ENCODE measurements at places on chromosomes 3 and 15.

- no peak for DNase-seq
Observed at GRCh38 chr15:42289166-42289565, 15.9 kb upstream of the TMEM87A start.

- DNase-seq = no peak
Observed at GRCh38 chr3:71050166-71050537, 533.4 kb downstream of the FOXP1 start.

- DNase-seq = no peak
Observed at GRCh38 chr15:36344887-36345286, 234.5 kb upstream of the CDIN1 start.

GRCh38 chr15:101057841-101058407 is 138.8 kb downstream of the LRRK1 start:
- DNase-seq = no peak

DNA sequence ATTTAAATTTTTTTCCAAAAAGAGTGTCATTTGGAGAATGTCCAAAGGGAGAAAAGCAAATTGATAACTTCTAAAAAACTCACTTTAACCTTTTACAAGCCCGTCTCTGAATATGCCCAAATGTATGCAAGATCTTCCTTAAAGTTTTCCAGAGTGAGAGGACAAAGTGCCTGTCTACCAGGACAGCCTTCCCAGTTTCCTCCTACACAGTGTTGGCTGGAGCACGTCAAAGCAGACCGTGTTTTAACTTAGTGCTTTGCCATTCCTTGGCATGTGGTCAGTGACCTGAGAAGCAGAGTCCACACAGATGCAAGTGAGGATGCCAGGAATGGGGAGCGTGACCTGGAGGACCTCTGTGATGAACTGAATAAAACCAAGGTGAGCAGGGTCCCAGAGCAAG is 245.7 kb downstream of the FAM43A start:
- no peak for DNase-seq

DNA sequence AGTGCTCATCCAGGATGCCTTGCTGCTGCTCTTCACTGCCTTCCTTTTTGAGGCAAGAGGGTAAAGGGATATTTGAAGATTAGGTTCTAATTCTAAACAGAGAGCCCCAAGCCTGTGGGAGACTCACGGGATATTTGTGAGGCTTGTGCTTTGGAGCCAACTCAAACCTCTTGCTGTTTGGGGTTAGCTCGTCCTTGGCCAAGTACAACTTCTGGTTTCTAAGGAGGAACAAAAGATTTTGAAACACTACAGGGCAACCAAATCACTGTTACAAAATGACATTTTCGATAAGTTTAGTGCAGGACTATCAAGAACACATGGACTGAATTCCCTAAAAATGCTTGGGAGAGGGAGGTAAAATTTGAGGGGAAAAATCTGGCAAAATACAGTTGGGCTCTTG is 190.2 kb downstream of the RORA start:
- no peak for DNase-seq

GRCh38 chr3:116912116-116912515 is 202.5 kb downstream of the TUSC7 start:
- no peak for DNase-seq

- no peak for DNase-seq
Observed at GRCh38 chr3:16824081-16824696, 60.6 kb upstream of the PLCL2 start.

DNA sequence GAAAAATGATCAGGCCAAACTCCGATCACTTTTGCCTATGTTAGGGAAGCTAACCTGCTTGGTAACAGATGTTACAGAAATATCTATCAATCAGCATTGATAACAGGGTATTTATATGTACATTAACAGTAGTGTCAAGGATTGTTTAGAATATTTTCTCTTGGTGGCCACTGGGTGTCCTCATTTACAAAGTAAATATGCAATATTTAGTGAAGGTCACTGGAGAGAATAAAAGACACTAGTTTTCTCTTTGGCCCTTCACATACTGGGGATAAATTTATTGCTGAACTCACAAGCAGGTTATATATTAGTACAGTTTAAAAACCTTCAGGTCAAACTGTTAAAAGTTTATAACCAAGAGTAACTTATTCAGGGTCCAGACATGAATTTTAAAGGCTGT is 69.0 kb downstream of the TIGIT start:
- no peak for DNase-seq

GRCh38 chr3:189908646-189909045 is 212.1 kb downstream of the P3H2 start:
- DNase-seq = no peak

- no peak for DNase-seq
Observed at GRCh38 chr3:138888560-138888959, 53.8 kb upstream of the PIK3CB start.

GRCh38 chr15:101641129-101641764 is 10.9 kb downstream of the TM2D3 start:
- peak; percentile 57 for DNase-seq

GRCh38 chr15:75069301-75069925 is 46.0 kb downstream of the PPCDC start:
- no peak for DNase-seq

GRCh38 chr3:54188176-54188791 is 65.9 kb downstream of the CACNA2D3 start:
- DNase-seq = no peak

- DNase-seq = no peak
Observed at GRCh38 chr3:120503727-120504616, 53.2 kb upstream of the FSTL1 start.

DNA sequence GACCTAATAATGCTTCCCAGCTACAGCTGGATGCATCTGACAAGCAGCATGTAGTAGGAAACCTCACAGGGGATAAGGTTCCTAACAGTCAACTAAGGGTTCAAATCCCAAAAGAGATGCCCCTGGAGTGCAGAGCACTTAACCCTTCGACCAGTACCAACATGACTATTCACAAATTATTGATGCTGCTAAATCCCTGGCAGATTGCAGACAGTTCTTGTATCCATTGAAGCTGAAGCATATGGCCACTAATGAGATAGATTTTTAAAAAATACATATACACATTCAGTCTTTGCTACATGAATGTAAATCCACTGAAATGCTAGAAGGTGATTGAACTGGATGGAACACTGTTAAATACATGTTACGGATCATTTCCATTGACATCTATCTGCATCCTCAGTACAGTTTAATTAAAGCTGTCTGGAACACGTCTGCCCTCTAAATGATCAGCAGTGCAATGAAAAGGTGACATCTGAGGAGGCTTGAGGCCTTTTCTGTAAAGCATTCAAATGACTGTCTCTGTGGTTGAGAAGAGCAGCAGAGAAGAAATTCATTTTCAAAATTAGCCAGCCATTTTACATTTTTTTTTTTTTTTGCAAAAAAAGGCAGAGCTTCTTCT is 19.5 kb upstream of the NANOGP8 start:
- no peak for DNase-seq

GRCh38 chr3:126166009-126166408 is 14.4 kb downstream of the ALDH1L1 start:
- DNase-seq = no peak

- DNase-seq = no peak
Observed at GRCh38 chr15:40106203-40107161, 2.2 kb downstream of the BMF start.

- no peak for DNase-seq
Observed at GRCh38 chr3:161745741-161746140, 249.1 kb downstream of the OTOL1 start.

- DNase-seq = no peak
Observed at GRCh38 chr15:69384626-69385598, 29.2 kb upstream of the KIF23 start.

DNA sequence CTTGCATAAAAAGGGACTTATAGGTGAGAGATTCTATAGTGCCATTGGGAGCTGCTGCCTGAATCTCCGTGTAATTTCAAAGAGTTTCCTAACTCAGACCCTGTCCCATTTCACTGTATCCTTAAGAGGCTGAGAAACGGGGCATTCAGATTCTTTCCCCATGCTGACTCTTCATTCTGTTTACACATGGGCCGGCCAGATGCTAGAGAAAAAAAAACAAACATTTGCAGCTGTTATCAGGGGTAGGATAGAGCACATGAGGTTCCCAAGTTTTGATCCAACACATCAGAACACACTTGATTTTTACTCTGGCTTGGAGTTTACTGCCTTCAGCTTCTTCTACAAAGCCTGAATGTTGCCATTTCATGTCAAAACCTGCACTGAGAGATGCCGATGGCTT is 215.9 kb upstream of the TPRG1 start:
- no peak for DNase-seq

GRCh38 chr15:59399465-59400102 is 26.9 kb upstream of the MYO1E start:
- DNase-seq = no peak

- no peak for DNase-seq
Observed at GRCh38 chr3:41682996-41683395, 278.9 kb downstream of the ULK4 start.

DNA sequence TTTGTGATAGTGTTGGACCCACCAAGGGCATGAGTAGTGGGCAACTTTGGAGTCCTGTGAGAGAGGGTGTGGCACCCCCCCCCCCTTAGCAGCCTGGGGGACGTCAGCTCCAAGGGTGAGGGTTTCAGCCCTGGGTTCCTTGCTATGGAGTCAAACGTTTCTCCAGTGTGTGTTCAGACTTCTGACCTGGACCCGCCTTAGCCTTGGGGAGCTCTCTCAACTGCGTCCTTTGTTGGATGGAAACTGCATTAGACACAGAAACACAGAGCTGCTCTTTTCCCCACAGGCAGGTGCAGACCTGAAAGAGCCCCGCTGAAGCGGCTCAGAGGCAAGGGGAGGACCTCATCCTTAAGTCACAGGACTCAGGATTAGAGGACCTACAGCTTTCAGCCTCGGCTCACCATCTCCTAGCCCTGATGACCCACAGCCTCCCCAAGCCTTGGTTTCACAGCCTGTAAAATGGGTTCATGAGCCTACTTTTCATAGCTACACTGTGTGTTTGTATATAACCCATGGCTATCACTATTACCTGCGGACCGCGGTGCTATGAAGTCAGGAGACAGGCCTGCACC is 19.9 kb downstream of the ZNF710 start:
- DNase-seq = no peak

DNA sequence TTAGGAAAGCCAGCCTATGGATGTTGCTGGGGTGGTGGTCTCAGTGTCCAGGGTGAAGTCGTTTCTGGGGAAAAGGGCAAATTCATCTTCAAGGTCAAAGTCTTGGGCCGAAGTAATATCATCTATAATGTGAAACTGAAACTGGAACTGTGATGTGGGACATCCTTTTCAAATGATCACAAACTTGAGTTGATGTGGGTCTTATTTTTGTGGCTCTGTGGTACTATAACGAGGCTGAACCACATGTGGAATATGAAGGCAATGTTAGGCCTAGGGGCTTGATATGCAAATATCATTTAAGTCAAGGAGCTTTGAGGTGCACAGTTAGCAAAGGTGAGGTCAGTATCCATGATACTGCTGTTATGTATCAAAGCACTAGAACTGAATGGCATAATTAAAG is 1.5 kb upstream of the CD200R1L start:
- DNase-seq = no peak

DNA sequence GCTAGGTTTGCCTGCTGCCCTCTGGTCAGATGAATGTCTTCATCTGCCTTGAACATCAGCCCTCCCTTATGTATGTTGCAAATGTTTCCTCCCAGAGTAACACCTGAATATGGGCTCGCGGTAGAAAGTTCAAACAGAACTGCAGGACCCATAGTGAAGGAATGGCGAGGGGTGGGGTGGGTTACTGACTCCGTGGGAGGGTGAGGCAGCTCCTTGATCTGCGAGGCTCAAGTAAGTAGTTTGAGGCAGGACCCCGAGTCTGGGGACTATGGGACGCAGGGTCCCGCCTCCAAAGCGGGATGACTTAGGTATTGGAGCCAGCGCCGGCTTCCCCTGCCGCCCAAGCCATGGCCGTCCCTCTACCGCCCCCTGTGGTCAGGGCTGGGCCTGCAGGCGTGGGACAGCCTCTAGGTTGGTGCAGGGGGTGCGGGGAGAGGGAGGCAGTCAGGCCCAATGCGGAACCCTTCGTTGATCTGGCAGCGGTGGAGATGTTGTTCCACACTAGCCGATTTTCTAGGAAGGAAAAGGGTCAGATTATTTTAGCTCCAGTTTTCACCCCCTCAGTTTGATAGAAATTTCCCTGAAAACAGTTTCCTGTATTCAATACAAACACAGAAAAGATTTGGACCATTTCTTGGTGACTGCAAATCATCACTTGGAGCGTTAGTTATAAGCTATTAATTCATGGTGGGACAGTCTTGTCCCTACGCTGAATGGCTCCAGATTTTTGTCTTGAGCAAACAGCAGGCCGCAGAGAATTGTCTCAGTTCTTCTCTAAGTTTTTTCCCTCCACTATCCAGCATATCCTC is 72.3 kb downstream of the CORO2B start:
- DNase-seq = no peak

- DNase-seq = no peak
Observed at GRCh38 chr15:48010316-48010715, 110.5 kb upstream of the SLC24A5 start.

GRCh38 chr3:185934767-185935464 is 2.9 kb downstream of the TRA2B start:
- no peak for DNase-seq

DNA sequence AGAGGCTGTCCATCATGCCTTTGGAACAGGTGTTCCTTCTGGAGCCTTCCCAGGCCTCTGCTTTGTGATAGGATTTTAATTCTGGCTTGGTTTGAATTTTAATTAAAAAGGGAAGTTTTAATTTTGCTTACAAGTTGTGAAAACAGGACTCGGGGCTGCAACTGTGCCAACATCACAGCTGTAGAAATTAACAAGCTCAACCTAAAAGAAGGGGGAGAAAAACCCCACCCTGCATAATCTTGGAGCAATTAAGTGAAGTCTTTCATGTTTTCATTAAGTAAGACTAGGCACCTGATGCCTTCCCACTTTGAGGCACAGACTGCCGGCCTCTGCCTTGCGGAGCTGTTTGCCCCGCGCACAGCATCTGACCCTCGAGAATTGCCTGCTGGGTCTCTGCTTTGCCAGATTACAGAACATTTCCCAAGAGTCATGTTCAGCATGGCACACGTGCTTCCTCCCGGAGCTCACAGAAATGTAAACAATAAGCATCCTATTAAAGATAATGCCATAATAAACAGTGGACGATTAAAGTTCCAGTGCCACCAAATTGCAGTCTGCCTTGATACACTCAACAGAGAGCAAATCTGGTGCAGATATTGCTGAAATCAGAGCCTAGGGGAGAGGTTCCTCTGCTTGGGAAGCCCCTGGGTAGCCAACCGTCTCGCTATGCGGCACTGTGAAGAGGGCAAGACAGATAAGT is 364.2 kb downstream of the LRTM1 start:
- DNase-seq = no peak

GRCh38 chr3:186722457-186722856 is 5.3 kb downstream of the KNG1 start:
- no peak for DNase-seq

GRCh38 chr3:13353936-13354542 is 66.1 kb downstream of the NUP210 start:
- no peak for DNase-seq

DNA sequence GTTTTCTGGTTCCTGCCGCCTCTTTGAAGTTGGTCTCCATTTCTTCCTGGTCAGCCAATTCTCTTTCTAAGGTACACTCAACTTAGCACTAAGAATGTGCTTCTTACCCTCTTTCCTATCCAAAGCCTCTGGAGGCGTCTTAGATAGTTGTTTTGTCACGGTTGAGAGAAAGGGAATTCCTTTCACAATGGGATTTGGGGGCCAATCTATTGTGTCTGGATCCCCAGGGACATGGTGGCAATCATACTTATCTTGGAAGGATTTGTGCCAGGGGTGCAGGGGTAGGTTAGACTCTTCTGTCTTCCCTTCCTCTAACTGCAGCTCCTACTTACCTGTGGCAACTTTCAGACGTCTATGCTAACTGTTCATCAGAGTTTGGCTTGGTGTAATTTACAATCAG is 287.1 kb downstream of the SOX2 start:
- DNase-seq = no peak

GRCh38 chr3:155185631-155186071 is 105.5 kb downstream of the MME start:
- DNase-seq = no peak

All from effector memory CD4-positive, alpha-beta T cell (primary cell).